ENCODE measurements at places on chromosomes 7 and 10.

- no peak for DNase-seq
These were observed 5.6 kb upstream of the EMX2 start for GRCh38 chr10:117536866-117537435.

DNA sequence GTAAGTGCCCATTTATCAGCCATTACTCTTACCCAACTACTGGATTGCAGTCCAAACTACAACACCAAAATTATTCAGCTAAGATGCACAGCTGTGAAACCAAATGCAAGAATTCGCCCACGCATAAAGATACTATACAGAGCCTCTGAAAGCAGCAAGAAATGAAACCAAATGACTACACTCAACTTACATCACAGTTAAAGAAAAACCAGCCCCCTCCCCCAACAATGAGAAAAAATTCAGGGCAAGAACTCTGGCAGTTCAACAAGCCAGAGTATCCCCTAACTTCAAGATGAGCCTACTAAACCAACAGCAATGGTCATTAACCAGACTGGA, 209.1 kb upstream of the VWC2 start:
- no peak for DNase-seq

GRCh38 chr10:78813998-78814399, 254.8 kb upstream of the ZMIZ1 start:
- no peak for DNase-seq

- no peak for DNase-seq
These were observed 243.0 kb downstream of the PRPF18 start for GRCh38 chr10:13829790-13830189.
